Esophagus squamous epithelium (tissue), 5 donors: ENCODE measurements at places on chromosomes 6 and 20. TPM values are rescaled to one million over a fixed set of nuclear protein-coding genes. Genes with fewer than 3 reads are reported as not detected.

Gene TSBP1
- not detected for total RNA-seq

Gene NKAIN2
- 0.19 TPM for total RNA-seq

Gene NRM
- 6.9 TPM for total RNA-seq

Gene ACTL10
- total RNA-seq = 3.0 TPM

Gene DPPA5
- total RNA-seq = not detected

Gene ENPP1
- total RNA-seq = 5.5 TPM

Gene IRAK1BP1
- total RNA-seq = 5.0 TPM

Gene TAF4
- total RNA-seq = 4.9 TPM

Gene LCA5
- total RNA-seq = 1.2 TPM

Gene ABHD12
- 24.8 TPM for total RNA-seq

Gene FOXA2
- not detected for total RNA-seq

Gene WFDC2
- total RNA-seq = not detected

Gene PRL
- total RNA-seq = not detected

Gene MOCS1
- 5.0 TPM for total RNA-seq

Gene FAM83C
- total RNA-seq = 55.3 TPM

Gene MAS1
- total RNA-seq = not detected

Gene HSPA1L
- 0.97 TPM for total RNA-seq

Gene RHAG
- 0.19 TPM for total RNA-seq

Gene TCP11
- not detected for total RNA-seq

Gene MUC21
- 945 TPM for total RNA-seq

Gene SOBP
- total RNA-seq = 1.8 TPM
